ENCODE measurements at places on chromosomes 3 and 15.
A peak's percentile ranks its signal among the peaks of the same experiment; 100 is the strongest.

GRCh38 chr3:74592359-74592758 is 22.1 kb downstream of the CNTN3 start:
- DNase-seq = no peak

GRCh38 chr3:110165370-110165743 is 828.0 kb upstream of the DPPA4 start:
- DNase-seq = no peak

- DNase-seq = no peak
Observed at GRCh38 chr3:130935761-130936492, 42.0 kb downstream of the ATP2C1 start.

- DNase-seq = peak; percentile 64
Observed at GRCh38 chr3:18127174-18127858, 297.8 kb downstream of the SATB1 start.

GRCh38 chr3:169658311-169658931 is 5.1 kb downstream of the MECOM start:
- no peak for DNase-seq

GRCh38 chr3:131821191-131821762 is 213.5 kb downstream of the CPNE4 start:
- DNase-seq = no peak

DNA sequence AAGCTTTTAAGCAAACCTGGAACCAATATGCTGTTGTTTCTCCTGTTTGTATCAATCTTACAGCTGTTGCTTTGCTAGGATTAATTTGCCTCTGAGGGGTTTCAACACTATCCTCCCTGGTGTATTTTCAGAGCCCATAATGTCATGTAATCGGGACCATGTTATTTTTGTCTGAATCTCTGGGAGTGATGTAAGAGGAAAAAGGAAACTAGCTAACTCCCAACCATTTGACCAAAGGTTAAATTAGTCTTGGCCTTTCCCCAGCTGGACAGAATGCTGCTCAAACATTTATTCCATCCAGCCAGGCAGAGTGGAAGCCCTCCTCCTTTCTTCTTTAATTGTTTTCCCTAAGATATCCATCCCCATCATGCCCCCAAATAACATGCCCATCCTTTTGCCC is 142.2 kb downstream of the ALDH1A2 start:
- DNase-seq = no peak

- no peak for DNase-seq
Observed at GRCh38 chr15:74022706-74023470, 28.4 kb downstream of the PML start.

DNA sequence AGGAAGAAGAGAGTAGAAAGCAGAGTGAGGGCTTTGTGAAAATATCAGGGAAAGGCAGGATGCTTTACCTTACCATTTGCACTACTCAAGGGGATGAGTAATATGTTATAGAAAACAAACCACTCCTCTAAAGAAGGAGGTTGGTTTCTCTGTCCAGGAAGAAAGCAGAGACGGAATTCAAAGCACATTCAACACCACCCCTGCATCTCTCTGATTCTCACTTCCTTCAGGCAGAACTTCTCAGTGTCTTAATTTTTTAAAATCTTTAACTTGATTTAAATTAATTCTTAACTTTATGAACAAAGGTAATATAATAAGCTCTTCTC is 82.4 kb downstream of the NR2F2 start:
- no peak for DNase-seq

DNA sequence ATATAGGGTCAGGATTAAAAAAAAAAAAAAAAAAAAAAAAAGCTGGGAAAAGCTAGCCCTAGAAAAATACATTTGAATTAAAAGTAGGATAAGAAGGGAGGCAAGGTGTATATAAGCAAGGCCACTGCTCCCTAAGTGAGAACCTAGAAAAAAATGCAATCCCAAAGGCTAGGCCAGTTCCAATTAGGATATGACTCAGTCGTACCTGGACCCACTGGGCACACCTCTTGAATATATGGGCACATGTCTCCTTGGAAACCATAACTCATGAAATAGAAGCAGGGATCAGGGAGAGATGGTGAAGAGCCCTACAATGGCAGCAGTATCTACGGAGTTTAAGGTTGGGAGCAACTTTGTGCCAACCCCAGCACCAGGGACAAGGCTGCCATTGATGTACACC is 314.1 kb upstream of the IL12A start:
- no peak for DNase-seq

DNA sequence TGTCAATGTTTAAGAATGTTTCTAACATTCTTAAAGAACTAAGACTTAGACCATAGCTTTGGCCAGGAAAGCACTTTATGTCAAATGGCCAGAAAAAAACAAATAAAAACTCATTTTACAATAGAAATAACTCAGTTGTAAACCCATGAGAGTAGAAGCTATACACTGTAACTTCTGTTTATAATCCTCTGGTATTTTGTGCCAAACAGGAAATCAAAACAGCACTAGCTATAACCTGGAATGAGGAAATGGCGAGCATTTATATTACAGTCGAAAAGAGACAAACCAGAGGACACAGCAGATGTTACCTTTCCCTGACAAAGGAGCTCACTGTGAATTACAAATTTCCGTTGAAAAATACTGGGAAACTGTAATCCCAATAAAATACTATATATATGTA is 10.3 kb downstream of the GK5 start:
- no peak for DNase-seq

GRCh38 chr3:177071496-177072156 is 125.7 kb downstream of the TBL1XR1 start:
- no peak for DNase-seq

DNA sequence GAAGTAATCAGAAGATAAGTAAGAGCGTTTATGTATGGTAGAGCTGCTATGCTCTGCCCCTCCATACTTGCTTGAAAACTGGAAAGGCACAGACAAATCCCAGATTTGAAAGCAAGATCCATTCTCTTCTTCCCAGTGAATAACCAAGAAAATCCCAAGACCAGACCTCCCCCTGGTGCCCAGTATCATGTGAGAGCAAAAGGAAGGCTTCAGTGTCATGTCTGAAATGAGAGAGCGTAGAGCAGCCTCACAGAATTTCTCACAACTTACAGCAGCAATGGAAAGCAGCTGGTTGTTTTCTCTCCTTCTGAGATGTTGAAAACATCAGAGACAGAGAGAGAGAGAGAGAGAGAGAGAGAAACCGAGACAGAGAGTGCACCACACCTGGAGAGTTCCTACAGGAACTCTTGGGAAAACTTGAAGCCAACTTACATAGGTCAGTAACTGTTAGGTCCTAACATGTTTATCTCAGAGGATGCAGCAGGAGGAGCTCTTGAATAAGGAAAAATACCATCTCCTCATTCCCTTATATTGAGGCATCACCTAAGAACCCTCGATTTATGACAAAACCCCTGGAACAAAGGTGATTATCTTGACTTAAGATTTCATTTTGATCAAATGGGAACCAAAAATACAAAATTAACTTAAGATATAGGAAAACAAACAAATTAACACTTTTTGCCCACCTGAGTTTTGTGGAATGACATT is 273.3 kb downstream of the NSUN3 start:
- DNase-seq = peak; percentile 55

DNA sequence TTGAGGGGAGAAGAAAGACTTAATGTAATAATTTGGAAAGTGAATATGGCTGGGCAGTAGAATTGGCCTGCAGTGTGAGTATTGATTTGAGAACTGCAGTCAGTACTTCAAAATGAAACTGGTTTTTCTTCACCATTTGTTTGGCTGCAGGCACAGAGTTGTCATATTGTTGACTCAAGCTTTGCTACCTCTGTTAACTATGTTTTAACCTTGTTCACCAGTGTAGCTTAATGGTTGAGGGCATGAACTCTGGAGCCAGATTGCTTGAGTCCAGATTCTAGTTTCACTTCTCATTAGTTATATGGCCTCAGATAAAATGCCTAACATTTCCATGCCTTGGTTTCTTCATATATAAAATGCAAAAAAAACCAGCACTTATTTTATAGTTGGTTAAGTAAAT is 64.1 kb downstream of the CFAP44 start:
- no peak for DNase-seq

- DNase-seq = peak; percentile 67
Observed at GRCh38 chr3:150412561-150413231, 4.6 kb downstream of the TSC22D2 start.

DNA sequence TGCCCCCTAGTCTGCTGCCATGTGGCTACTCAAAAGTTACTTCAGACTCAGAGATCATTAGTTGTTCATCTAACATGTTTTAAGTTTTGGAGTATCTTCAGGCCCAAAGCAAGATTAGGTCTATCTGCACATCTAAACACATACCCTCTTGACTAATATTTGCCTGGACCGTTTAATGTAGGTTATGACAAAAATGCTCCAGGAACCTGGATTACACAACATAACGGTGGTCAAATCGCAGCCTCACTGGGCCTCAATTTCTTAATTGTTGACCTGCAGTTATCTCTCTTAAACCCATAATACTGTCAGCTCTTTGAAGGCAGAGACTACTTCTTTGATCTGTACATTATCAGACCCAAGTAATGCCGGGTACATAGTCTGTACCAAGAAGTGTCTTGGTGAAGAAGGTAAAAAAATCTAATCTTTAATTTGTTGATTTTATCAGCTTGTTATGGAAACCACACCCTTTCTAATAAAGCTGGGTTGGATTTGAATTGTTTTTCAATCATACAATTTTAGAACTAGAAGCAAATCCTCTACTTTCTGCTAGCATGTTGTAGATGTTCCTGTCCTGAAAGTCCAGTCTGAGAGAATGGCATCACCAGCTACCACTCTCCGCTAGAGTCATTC is 3.6 kb downstream of the SNRK start:
- DNase-seq = no peak

DNA sequence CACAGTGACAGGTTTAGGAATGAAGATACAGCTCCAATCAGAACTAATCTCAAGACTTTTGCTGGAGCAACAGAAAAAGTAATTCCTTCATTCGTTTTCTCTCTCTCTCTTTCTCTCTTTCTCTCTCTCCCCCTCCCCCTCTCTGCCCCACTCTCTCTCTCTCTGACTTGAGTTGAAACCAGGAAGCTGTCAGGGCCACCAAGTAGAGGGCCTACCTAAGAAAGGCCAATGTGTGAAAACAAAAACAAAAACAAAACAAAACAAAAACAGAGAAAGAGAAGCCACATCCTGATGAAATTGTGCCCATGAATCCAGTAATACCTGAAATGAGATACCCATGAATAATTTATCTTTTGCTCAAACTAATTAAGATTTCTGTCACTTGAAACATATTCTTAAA is 72.9 kb downstream of the ATP8B4 start:
- no peak for DNase-seq

GRCh38 chr3:45125550-45126026 is 20.6 kb downstream of the CDCP1 start:
- no peak for DNase-seq

DNA sequence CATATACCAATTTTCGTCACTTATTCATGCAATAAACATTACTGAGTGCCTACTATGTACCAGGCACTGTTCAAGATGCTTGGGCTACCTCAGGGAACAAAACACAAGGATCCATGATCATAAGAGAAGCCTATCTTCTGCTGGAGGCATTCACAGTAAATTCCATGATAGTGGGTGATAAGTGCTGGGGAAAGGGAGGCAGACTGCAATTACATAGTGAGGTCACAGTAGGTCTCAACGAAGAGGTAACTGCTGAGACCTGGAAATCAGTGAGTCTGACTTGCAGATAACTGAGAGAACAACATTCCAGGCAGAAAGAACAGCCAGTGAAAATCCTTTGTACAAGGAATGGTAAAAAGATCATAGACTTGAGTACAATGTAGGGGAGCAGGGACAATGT is 33.6 kb downstream of the RAF1 start:
- no peak for DNase-seq

- no peak for DNase-seq
Observed at GRCh38 chr3:24522146-24522579, 27.5 kb upstream of the THRB start.

- DNase-seq = no peak
Observed at GRCh38 chr15:47813748-47814384, 96.6 kb downstream of the SEMA6D start.

GRCh38 chr3:189507856-189508255 is 123.3 kb upstream of the TP63 start:
- no peak for DNase-seq

DNA sequence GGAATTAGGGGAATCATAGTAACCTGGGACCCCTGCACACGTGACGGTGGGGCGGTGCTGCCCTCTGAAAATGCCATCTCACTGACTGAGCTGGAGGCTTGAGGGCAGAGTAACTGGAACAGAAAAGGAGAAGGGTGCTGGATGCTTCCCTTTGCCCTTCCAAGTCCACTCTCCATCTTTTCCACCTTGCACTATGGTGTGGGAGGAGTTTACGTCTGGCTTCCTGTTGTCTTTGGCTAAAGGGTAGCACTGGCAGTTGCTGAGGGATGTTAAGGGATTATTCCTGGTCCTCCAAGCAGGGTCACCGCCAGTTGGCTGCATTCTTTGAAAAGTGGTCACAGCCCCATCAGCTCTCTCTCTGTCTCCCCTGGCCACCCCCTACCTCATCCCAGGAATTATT is 129.4 kb upstream of the SNTN start:
- no peak for DNase-seq

DNA sequence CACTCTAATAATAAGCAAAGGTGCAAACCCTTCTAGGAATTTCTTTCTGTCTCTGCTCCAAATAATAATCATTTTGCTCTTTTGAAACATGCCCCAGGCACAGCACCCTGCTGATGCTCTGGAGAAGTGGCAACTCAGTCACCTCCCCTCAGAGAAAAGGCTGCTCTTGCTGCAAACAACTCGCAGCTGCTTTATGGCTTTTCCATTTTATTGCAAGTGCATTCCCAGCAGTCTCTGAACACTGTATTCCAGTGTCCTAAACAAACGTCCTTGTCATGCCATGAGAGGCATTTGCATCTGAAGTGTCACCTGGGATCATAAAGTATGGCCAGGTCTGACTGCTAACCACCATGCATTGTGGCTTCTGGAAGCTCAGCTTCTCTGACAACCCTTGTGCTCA is 358.1 kb upstream of the TRIM42 start:
- no peak for DNase-seq

DNA sequence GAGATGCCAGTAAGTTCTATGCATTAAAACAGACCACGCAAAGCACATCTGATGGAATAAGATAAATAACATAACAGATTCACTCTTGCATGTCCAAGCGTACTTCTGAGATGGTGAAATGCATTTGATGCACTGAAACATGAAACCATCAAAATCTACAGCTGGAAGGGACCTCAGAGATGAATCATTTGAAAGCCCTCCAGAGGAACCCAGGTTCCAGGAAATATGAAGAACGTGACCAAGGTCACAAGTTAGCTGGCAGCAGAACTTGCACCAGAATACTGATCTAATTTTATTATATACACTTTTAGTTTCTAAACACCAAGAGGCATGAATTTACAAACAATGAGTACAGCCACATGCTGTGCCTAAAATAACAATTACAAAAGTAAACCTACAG is 957.1 kb downstream of the FHIT start:
- no peak for DNase-seq

DNA sequence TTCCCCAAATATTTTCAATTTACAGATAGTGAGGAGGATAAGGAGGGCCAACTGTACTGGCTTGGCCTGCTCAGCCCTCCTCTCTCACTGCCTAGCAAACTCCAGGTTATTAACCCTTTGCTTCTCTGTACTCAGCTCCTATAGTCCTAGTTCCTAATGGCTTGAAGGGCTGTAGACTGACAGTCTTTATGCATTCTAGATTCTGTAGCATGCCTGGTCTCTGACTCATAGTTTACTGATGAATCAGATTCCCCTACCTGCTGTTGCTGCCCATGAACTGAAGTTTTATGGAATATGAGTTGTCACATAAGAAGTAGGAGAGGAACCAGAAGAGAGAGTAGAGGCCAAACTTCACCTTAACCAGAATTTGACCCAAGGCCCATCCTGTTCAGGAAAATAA is 27.1 kb upstream of the MAP3K13 start:
- no peak for DNase-seq

GRCh38 chr3:137110392-137110996 is 152.7 kb downstream of the IL20RB start:
- peak; percentile 69 for DNase-seq

- peak; percentile 84 for DNase-seq
Observed at GRCh38 chr15:56242576-56243162, 1.0 kb downstream of the RFX7 start.
